ENCODE measurements at places on chromosomes 16 and 17.

- no peak for DNase-seq
Measured at GRCh38 chr17:41629316-41629715, 4.9 kb upstream of the KRT17 start.

- peak; percentile 54 for DNase-seq
Measured at GRCh38 chr17:42101513-42102292, 3.4 kb upstream of the ZNF385C start.

DNA sequence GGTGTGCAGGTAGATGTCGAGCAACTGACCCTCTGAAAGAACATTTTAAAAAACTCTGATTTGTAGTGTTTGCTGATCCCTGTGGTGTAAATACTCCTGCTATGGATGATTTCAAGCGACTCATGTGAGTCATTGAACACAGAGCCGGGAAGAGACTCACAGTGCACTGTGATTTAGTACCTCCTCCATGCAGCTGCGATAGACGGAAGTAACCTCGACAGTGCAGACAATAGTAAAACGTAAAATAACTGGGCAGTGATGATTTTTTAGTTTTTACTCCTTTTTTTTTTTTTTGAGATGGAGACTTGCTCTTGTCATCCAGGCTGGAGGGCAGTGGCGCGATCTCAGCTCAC, 8.7 kb downstream of the TBX21 start:
- no peak for DNase-seq

- DNase-seq: no peak
Measured at GRCh38 chr17:73972901-73973300, 230.6 kb upstream of the RPL38 start.

DNA sequence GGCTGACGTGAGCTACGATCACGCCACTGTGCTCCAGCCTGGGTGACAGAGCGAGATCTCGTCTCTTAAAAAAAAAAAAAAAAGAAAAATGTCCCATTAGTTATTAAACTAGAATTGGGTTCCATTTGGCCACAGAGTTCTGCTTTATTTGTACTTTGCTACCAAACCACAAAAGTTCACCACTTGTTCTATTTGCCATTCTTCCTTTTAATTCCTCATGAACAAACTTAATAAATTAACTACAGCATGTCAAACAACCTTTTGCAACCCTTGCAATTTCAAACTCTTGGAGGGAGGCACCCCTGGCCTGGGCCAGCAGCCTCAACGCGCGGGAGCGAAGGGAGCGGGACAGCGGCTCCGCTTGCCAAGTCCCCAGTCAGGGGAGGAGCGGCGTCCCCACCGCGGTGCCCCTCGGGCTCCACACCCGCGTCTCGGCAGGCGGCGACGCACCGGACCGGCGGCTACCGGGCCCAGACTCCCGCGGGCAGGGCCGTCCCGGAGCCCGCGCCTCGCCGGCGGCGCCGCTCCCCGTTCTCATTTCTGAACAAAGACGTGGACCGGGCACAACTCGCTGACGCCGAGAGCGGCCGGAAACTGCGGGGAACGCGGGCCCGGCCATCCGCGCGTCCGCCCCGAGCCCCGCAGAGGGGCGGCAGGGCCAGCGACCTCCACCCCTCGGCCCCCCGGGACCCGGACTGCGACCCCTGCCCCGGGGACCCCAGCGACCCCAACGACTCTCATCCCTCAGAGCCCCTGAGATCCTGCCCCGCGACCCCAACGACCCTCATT, 775 bp downstream of the CYTH1 start:
- no peak for DNase-seq

DNA sequence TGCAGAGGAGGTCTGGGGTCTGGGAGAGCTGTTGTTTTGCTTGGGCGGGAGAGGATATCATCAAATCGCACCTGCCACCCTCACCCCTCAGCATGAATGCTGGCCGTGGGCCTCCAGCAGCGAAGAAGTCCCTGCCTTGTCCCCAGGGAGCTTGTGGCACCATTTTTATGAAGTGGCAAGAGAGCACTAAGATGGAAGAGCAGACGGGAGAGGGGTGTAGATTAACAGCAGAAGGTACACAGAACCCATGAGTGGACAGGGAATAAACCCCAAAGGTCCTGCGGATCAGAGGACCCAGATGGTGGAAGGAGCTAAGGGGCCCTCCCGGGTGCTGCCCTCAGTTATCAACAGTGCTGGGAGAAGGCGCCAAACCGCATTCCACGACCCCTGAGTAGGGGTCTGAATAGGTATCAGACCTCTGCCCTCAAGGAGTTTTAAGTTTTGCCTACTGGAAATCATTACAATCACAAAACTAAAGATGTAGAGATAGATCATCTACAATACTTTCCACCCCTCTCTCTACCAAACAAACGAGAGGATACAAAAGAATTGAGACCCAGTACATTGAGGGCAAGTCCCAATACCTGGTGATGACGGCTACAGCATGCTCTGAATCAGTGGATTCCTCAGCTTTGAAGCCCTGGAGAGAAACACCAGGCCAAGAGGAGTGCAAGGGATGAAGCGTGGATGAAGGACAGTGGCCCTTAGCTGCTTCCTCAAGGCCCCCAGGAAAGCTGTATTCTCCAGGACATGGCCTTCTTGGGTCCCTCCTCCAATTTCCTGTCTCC, 60.2 kb downstream of the CCDC182 start:
- no peak for DNase-seq

- no peak for DNase-seq
Measured at GRCh38 chr17:57634713-57635465, 110.2 kb downstream of the CCDC182 start.

DNA sequence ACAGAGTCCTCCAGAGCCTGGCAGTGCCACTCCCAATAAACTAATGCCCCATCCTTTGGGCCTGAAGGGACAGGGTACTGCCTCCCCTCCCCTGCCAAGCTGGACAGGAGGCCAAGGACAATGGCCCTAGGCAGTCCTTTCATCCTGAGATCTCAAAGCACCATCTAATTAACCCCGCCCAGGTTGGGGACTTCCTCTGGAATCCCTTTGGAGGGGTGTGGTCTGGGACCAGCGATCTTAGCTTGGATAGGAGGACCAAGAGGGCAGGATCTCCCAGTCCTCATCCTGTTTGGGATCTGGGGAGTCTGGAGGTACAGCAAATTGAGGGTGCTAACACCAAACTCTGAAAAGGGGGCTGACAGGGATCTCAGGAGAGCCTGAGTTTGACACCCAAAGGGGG, 18.2 kb upstream of the SP6 start:
- DNase-seq: no peak

DNA sequence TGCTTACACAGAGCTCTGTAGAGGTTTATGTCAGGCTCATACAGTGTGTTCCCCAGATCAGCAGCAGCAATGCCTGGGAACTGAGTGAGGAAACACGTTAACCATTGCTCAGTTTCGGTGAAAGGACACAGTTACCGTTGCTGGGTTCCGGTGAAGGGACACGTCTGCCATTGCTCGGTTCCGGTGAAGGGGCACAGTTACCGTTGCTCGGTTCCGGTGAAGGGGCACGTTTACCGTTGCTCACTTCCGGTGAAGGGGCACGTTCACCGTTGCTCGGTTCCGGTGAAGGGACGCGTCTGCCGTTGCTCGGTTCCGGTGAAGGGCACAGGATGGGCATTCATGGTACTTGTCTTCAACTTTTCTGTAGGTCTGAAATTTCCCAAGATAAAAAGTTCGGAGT, 81.7 kb downstream of the MRM3 start:
- no peak for DNase-seq

DNA sequence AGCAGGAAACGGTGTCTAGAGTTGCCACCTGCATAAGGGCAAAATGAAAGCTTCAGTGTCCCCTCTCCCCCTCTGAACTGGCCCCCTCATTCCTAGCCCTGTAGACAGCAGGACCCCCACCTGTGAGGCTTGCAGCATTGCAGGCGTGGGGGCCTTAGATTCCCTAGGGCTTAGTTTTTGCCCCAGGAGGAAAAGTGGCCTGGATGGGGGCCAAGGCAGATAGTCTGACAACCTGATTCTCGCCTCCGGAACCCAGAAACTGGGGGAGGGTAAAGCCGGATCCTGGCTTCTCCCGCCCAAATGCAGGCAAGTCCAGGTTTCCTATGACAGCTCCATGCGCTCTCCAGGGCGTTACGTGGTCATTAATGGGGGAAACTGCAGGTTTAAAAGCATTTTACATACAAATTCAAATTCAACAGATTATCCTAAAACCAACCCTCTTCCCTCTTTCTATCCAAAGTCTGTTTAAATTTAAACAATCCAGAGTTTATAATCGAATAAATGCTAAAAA, 678 bp upstream of the HOXB6 start:
- DNase-seq: no peak

DNA sequence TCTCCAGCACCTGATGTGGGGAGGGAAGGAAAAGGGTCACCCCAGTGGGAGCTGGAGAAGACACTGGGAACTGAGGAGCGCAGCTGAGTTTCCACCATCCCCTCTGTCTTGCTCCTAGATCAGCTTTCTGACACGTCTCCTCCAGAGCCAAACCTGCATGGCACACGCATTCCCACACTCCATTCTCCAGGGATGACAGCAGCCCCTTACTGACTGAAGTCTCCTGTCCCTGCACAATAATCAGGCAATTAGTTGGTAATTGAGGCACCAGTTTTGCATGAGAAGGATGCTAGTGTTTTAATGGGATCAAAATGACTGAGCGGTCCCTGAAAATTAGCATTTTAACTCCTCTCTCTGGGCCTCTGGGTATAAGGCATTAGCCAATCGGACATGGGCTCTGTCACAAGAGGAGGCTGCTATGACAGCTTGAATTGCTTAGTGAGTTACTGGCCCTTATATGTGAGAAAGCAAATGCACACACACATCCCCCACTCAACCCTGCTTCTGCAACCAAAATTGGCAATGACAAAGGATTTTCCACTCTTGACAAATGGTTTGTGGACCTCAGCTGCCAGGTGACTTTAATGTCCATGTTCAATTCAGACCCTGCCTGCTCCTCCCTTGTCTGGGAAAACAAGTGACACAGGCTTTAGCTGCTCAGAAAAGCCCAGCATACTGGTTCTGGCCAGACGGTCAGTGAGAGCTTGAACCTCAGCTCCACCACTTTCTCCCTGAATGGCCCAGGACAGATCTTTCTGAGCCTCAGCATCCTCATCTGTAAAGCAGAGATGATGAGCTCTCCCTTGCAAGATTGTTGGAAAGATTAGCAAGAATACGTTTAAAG, 57.2 kb upstream of the SREBF1 start:
- DNase-seq: no peak

DNA sequence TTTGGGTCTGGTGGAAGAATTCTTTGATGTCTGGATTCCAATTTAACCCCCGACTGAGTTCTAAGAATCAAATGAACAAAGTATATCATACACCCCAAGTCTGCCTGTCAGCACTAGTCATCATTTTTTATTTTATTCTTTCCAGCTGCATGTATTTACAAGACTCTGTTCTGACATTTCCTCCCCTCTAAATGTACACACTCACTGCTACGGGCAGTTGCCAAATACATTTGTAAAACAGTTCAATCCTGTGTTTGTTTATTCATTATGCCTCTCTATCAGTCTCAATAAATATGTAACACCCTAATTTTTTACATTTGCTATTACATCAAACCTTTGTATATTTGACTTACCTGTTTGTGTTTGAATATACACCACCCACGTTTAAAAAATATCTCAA, 422.3 kb upstream of the PSMD7 start:
- DNase-seq: no peak

GRCh38 chr17:2191785-2192184, 111.8 kb downstream of the SMG6 start:
- DNase-seq: no peak

DNA sequence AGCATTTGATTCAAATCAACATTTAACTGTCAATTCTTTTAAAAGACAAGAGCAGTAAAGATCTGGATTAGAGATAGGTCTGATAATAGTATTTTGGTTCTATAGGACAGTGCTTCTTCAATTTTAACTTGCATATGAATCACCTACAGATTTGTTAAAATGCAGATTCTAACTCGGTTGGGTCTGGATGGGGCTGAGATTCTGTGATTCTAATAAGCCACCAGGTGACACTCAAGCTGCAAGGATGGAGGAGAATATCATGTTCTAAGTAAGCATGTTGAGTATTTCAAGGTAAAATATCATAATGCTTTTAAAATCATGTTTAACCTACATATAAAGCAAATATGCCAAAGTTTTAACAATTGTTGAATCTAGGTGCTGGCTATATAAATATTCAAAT, 15.8 kb downstream of the TSPOAP1 start:
- DNase-seq: no peak

DNA sequence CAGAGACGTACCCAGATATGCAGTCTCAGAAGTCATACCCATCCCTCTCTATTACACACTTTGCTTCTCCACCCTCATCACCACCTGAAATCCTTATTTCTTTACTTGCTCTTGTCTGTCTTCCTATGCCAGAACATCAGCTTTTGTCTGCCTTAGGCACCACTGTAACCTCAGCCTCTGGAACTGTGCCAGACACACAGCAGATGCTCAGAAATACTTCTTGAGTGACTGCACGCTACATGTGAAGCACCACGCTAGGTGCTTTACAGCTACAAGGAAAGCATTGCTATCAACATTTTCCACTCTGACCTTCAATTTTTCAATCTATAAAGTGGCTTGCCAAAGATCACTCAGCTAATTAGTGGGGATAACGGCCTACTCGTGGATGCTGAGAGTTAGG, 226.8 kb downstream of the CHD9NB start:
- DNase-seq: no peak
